Activated naive CD4-positive, alpha-beta T cell treated with Interleukin-2 at 50 U/mL for 16 hours (primary cell): ENCODE measurements at places on chromosomes 1 and 21.

GRCh38 chr1:34162852-34163766, 1.9 kb downstream of the CSMD2 start:
- DNase-seq: no peak

DNA sequence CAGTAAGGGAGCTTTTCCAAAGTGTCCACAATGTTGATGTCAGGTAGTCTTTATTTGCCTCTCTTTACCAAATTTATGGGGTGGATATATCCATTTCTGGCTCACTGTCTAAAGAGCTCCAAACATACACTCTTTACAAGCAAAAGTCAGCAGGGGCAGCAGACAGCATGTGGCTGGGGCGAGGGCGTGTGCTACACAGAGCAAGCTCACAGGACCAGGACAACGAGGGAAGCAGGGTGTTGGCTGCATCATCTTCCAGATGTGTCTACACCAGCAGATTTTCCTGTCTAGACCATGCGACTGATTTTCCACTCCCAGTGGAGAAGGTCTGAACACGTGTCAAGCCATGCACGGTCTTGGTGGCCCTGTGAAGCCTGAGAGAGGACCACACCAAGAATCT, 123.8 kb downstream of the TRABD2B start:
- no peak for DNase-seq

DNA sequence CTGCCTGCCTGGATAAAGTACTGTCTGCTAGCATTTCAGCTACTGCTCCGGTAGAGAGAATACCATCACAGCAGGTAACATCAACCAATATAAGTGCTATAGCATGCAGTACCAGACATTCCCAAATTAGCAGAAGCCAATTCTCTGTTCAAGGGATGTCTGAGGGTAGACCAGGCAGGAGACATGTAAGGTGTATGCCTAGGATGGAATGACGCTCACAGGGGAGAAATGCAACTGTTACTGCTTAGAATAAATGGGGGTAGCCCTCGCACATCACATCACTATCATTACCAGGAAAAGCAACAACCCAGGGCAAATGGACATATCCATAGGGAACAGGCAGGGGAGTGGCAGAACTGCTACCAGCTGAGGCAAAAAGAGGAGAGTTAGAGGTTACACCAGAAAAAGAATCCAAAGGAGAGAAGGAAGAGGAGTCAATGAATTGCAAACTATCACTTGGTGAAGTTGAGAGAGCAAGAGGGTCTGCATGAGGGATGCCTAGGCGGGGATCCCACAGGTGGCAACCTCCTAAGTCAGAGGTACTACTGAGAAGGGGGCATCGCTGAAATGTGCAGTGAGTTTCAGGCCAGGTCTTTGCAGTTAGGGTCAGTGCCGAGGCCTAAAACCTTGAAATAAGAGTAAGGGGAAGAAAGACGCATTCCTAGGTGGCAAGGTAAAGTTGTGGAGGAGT, 1.1 kb downstream of the UBE2Q1 start:
- no peak for DNase-seq

DNA sequence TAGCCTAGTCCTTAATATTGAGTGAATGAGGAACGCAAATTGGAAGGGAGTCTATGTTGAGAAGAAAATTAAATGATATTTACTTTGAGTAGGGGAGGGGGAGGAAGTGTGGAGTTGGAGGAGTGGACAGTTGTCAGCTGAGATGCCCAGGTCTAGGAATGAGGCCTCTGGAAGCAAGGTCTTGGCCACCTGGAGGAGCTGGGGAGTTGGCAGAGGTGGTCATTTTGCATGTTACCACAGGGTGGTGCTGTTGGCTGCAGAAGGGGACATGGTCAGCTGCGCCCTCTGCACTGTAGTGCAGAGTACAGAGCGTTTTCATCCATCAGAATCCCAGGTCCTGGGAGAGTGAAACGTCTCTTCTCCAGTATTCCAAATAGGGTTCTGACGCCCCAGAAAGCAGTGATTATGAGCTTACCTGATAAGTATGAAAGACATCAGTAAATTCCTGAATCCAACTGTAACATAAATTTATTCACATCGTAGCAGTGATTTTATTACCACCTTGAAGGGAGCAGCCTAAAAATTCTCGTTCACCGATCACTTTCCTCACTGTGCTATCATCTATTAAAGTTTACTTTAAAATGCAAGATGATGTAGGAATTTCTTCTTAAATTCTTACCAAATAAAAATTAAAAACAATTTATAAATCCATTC, 13.8 kb downstream of the PARK7 start:
- peak; percentile 28 for DNase-seq

GRCh38 chr21:43825242-43825935, 36.0 kb downstream of the RRP1 start:
- DNase-seq: no peak

DNA sequence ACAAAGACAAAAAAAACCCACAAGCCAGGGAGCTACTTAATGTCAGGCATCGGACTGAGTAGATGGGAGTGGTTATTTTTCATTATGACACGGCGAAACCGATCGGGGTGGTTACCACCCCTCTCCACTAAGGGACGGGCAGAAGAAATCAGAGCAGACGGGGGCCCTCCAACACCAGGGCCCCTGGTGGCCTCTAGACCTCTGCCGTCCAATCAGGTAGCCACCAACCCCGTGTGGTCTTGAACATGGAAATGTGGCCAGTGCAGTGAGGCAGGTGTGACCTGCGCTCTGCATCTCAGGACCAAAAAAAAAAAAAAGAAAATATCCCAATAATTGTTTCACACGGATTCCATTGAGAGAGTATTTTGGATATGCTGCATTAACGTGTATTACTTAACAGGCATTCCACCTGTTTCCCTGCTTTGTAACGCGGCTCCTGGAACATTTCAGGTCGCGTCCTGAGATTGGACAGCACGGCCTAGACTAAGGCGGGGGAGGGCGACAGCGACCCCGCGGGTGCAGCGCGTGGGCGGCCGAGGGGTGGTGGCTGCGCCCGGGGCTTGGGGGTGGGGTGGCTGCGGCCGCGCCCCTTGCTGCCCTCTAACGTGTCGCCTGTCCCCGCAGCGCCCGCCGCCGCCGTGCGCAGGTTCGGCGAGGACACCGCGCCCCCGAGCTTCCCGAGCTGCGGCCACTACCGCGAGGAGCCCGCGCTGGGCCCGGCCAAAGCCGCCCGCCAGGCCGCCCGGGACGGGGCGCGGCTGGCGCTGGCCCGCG, 48.3 kb downstream of the SIM2 start:
- DNase-seq: no peak

DNA sequence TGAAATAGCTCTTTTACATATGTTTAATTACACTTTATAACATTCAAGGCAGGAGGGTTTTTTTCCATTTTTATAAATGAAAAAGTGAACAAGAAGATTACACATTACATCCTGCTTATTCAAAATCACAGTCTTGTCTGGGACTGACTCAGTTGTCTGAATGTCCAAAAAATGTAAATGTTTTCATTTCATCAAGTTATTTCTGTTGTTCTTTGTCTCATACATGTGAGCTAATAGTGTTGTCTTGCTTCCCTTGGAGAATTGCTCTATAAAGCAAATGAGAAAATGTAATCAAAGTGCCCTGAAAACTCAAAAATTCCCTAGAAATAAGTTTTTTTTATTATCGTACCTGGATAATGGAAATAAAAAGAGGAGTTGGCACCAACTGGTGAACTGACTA, 242.9 kb downstream of the GRIK1 start:
- DNase-seq: no peak

DNA sequence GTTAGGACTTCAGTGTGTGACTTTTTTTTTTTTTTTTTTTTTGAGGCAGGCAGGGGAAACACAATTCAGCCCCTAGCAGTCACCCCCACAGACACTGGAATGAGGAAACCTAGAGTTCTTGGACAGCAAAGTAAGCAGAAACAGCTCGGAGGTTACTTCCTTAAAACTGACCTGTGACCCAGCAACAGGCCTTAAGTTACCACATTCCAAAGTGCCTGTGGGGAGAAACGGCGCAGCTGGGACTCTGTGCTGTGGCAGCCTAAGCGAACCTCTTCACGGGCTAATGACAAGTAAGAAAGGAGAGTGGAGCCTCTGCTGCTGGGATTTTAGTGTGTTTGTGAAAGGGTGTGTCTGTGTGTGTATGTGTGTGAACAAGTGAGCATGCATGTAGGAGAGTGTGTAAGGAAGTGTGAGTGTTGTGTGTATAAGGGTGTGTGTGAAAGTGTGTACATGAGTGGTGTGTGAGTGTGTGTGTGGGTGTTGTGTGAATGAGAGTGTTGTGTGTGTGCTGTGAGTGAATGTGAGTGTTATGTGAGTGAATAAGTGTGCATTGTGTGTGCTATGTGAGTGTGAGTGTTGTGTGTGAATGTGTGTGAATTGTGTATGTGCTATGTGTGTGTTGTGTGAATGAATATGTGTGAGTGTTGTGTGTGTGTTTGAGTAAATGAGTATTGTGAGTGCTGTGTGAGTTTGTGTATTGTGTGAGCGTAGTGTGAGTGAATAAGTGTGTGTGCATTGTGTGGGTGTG, 180.8 kb downstream of the BRINP2 start:
- no peak for DNase-seq

GRCh38 chr1:220164116-220164515, 70.2 kb downstream of the IARS2 start:
- DNase-seq: no peak
